ENCODE measurements at places on chromosomes 1 and 21. TPM values are rescaled to one million over a fixed set of nuclear protein-coding genes. Genes with fewer than 3 reads are reported as not detected.
A peak's percentile ranks its signal among the peaks of the same experiment; 100 is the strongest.

DNA sequence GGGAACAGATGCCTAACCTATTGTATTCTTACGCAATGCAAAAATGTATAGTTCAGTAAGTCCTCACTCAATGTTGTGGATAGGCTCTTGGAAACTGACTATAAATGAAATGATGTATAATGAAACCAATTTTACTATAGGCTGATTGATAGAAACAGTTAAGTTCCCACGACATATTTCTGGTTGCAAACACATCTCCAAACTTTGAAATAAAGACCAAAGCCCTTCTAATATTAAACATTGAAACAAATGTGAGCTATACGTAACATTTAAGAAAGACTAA is 29.1 kb downstream of the MAP3K21 start:
- DNase-seq = no peak

The SPATA6 gene
- 24.4 TPM for total RNA-seq

The NR5A2 gene
- 5.9 TPM for total RNA-seq

DNA sequence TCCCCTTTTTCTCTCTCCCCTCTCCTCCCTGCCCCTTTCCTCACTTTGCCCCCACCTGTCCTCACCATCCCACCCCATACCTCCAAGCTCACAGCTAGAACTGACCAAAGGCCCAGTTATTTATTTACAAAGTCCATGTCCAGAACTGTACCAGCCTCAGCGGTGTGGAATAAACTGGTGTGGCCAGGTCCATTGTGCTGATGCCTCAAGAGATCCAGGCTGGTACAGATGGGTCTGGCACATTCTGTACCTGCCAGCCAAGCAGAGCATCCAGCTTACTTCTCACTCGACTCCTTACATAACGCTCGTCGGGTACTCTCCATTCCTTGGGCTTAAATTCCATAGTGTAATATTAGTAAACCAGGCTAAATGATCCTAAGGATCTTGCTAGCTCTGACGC is 11.8 kb downstream of the PDZK1IP1 start:
- DNase-seq = no peak

DNA sequence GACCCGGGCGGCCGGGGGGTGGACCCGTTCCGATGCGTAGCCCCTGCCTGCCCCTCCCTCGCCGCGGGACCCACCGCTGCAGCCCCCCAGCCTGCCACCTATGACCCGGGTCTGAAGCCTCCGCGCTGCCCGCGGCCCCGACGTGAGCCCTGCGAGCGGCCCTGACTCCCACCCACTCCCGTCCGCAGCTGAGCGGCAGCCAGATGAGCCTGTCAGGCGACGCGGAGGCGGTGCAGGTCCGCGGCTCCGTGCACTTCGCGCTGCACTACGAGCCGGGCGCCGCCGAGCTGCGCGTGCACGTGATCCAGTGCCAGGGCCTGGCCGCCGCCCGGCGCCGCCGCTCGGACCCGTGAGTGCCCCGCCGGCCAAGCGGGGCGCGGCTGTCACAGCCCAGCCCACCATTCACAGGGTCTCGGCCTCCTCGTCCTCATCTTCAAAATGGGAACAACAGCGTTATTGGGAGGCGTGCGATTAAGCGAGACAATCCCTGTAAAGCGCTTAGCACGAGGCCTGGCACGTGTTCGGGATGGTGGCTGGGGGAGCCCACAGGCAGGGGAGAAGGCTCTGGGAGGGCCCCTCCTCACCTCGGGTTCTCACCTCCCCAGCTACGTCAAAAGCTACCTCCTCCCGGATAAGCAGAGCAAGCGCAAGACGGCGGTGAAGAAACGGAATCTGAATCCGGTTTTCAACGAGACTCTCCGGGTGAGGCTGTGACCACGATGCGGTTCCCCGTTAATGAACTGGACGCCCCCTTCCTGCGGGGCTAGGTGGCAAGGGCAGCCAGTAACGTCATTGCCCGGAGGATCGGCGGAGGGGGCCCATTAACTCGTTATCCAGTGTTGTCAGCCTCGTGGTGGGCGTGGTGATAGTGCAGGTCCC is 8.2 kb downstream of the SYTL1 start:
- peak; percentile 31 for DNase-seq

- DNase-seq = no peak
These were observed 7.6 kb downstream of the CYP4B1 start for GRCh38 chr1:46806196-46807020.

The MAP3K21 gene
- total RNA-seq = 1.5 TPM

GRCh38 chr1:114345930-114346479 is 165.0 kb downstream of the TRIM33 start:
- DNase-seq = no peak

DNA sequence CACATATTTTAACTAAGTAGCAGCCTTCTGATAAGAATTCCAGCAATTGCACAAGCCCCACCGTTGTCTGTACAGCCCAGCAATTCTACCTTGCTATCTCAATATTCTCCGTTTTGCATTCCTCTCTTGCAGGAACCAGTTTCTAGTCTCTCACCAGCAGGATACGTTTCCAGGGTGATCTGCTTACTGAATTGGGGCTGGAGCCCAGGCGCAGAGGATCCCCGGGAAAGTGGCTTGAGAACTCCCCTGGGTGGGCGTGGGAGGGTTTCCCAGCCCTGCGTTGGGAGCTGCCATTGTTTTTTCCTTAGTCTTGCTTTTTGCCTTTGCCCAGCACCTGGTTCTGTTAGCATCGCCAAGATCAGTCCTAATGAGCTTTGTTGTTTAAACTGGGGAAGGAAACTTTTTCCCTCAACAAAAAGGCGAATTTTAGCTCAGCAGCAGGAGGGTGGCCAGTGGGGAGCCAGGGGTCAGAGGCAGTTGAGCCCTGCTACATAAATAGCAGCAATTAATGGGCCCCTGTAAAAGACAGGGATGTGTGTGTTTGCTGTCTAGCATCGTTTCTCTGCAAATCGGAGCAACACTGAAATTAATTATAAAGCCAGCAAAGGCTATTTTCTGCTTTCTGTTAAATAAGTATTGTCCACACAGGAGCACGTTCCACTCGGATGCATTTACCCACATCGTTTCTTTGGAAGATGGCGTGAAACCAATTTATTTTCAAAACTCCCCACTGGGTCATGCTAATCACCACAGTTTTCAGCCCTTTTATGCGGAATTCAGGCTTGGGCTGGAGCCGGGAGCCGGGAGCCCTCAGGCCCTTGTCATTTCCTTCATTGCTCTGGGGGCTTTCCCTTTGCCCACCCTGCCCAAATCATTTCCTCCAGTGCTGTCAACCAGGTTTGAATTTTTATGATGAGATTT is 36.6 kb downstream of the HUNK start:
- DNase-seq = no peak

GRCh38 chr1:9256332-9256731 is 21.8 kb downstream of the H6PD start:
- no peak for DNase-seq

The BNIPL gene
- total RNA-seq = 37.0 TPM

The CR1L gene
- total RNA-seq = 1.6 TPM

The B4GALT2 gene
- 20.8 TPM for total RNA-seq

GRCh38 chr1:184387069-184387475 is 243 bp downstream of the C1orf21 start:
- DNase-seq = no peak

The GJB3 gene
- 18.2 TPM for total RNA-seq

DNA sequence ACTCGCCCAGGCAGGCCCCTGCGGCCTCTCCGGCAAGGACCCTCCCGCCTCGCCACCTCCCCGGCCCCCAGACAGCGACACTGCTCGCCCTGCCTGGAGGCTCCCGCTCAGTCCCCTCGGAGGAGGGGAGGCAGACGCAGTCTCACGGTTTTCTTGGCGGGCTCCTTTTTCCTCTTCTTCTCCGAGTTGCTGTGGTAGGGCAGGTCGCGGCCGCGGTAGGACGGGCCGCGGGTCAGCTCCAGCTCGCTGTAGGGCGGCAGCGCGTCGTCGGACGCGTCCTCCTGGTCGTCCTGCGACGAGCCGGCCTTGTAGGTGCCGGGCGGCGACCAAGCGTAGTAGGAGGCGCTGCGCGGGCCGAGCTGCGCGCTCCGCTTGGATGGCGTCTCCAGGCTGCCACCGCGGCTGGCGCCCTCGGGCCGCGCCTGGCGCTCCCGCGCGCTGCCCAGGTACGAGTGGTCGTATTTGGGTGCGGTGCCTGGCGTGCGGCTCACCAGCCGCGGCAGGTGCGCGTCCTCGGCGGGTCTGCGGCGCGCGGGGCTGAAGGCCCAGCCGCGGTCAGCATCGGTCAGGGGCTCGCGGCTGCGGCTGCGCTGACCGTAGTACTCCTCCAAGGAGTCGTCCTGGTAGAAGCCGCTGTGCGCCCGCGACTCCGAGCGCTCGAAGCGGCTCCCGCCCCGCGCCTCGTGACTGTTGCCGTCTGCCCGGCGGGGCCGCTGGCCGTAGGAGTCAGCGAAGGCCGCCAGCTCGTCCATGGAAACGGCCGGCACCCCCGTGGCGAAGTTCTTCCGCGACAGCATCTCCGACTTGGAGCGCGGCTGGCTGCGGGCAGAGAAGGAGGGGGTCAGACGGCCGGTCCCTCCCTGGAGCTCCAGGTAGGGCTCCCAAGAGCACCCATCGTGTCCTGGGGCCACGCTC is 44.8 kb upstream of the TADA1 start:
- DNase-seq = no peak

GRCh38 chr1:222334026-222334680 is 213.8 kb downstream of the HHIPL2 start:
- no peak for DNase-seq

- DNase-seq = peak; percentile 72
These were observed 6.4 kb downstream of the TGFB2 start for GRCh38 chr1:218351391-218352074.

- no peak for DNase-seq
These were observed 182.9 kb downstream of the PRDM16 start for GRCh38 chr1:3251807-3252428.

The RBM15 gene
- total RNA-seq = 33.9 TPM

DNA sequence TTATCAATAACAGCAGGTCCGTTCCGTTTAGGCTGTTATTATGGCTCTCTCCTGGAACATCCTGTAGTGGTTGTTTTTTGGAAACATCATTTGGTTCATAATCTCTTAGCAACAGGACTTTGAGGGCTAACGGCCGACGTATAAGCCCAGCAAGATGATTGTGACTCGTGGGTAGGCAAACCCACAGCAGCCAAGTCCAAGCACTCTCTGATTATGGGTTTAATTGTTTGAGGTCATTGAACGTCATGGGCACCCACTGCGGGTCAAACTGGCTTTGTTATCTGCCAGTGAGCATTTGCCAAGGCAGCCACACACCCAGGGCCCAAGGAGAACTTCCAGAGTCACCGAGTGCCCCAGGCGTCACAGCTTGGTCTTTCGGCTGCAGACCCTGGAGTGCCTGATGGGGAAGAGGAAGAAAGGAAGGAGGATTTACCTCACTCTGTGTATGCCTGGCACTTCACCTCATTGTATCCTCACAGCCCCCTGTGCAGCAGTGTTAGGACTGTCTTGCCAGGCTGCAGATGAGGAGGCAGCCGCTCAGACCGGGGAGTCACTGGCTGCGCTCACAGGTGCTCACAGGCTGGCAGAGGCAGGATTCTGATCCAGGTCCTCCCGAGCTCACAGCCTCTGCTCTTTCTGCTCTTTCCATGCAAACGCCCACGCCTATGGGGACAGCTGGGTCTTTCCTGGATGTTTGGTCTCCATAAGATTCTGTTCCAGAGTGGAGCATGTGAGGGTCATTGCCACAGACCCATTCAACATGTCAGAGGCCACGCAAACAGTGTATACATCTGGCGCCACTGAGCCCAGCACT is 30.8 kb upstream of the EPS8L3 start:
- DNase-seq = no peak

The RGS8 gene
- total RNA-seq = not detected

DNA sequence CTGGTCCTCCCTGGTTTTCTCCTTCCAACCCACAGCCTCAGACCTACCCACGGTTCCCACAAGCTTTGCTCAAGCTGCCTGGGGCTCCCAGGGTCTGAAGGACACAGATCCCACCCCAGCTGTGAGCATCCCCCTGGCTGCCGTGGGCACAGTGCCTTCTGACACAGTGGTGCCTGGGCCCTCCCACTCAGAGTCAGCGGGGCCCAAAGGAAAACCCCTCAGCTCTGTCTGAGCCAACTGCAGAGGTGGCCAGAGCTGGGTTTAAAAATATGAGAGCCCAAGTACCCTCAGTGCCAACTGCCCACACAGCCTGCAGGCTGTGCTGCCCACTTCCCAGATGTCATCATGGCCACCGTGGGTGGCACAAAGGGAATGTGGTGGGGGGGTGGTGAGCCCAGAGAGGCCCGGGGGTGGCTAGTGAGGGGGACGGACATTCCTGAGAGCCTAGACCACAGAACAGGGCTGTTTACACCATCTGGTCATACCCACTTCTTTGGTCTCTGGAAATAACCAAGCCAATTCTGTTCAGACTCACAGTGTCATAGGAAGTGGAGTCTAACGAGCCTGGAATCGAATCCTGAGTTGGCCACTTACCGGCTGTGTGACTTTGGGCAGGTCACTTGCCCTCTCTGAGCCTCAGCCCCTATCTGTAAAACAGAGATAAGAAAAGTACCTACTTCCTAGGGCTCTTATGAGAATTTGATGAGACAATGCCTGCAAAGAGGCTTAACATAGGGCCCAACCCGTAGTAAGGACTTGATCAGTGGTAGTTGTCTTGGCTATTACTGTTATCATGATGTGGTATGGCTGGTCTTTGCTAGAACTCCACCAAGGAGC is 85.5 kb downstream of the CAMK2N1 start:
- DNase-seq = no peak

DNA sequence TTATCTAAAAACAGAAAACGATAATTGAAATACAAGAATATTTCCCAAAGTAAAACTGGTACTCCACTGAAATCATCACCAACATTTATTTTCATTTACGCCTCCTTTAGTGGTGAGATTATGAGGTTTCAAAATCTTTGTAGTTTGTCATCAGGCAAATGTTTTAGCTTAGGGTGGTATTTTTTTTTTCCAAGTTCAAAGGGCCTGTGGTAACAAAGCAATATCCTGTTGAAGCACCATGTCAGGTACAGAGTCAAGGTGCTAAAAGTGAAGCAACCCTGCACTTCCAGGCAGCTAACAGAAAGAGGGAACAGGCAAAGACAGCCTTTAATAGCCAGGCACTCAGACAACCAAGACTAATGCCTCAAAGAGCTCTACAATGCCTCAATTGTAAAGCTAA is 89.2 kb downstream of the JAK1 start:
- DNase-seq = no peak

The CREG1 gene
- 76.8 TPM for total RNA-seq

- DNase-seq = no peak
These were observed 187.8 kb downstream of the RUNX1 start for GRCh38 chr21:34861258-34861657.

- DNase-seq = no peak
These were observed 156.3 kb downstream of the VPS13D start for GRCh38 chr1:12386130-12386529.

The KIF17 gene
- 2.5 TPM for total RNA-seq

GRCh38 chr1:160993544-160994193 is 27.3 kb downstream of the F11R start:
- DNase-seq = peak; percentile 24

- DNase-seq = no peak
These were observed 28.4 kb downstream of the NTPCR start for GRCh38 chr1:232978815-232979214.

The TMEM269 gene
- total RNA-seq = 0.10 TPM

All from skin of body (tissue), 3 donors.